ENCODE measurements at places on chromosomes 7 and 10. TPM values are rescaled to one million over a fixed set of nuclear protein-coding genes. Genes with fewer than 3 reads are reported as not detected.

Gene TSPAN15
- 1.2 TPM for polyA plus RNA-seq

Gene PVRIG
- polyA plus RNA-seq: not detected

Gene SORCS3
- polyA plus RNA-seq: 14.4 TPM

Gene BAIAP2L1
- polyA plus RNA-seq: not detected

All from neural cell (in vitro differentiated cells).